ENCODE measurements at places on chromosomes 5 and 9. TPM values are rescaled to one million over a fixed set of nuclear protein-coding genes. Genes with fewer than 3 reads are reported as not detected.

- DNase-seq, result no peak
Measured at GRCh38 chr5:140242099-140242498, 60.8 kb downstream of the PFDN1 start.

GRCh38 chr5:155631116-155631515 is 617.6 kb downstream of the KIF4B start:
- DNase-seq, result no peak

GRCh38 chr9:3893519-3893918 is 367.7 kb upstream of the RFX3 start:
- DNase-seq, result no peak

The GAPT gene
- total RNA-seq, result 0.16 TPM

DNA sequence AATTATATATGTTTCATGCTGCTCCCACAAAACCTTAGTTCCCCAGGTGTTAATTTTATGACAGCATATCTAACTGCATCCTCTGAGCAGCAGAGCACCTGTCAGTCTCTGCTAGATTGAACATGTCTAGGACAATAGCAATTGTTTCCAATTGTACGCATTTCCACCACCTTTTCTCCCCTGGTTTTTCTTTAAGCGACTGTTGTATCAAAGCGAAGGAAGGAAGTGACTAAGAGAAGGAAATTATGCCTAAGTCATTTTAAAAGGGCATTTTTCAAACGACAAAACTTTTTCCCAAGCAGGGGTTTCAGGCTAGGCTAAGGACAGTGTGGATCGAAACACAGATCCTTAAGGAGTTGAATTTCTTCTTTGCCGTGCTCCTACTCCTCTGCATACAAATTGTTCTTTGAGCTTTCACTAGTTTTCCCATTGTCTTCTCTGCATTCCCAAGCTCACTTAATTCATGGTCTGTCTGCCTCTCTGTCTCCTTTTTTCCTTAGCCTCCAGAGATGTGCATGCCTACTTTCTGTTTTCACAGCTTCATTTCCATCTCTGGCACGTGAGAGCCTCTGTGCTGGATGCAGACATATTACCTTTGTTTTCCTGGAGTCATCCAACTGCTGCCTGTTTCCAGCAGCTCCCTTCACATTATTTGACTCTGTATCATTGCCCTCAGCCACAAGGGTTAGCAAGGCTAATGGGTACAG is 39.4 kb upstream of the STARD4 start:
- no peak for DNase-seq

The FBN2 gene
- not detected for total RNA-seq

- DNase-seq, result no peak
Measured at GRCh38 chr5:77129391-77129990, 42.4 kb upstream of the ZBED3 start.

Measured in pancreas (tissue), 10 donors.